Activated CD8-positive, alpha-beta memory T cell treated with anti-CD3 and anti-CD28 coated beads for 24 hours (primary cell): ENCODE measurements at places on chromosomes 16 and 17.

DNA sequence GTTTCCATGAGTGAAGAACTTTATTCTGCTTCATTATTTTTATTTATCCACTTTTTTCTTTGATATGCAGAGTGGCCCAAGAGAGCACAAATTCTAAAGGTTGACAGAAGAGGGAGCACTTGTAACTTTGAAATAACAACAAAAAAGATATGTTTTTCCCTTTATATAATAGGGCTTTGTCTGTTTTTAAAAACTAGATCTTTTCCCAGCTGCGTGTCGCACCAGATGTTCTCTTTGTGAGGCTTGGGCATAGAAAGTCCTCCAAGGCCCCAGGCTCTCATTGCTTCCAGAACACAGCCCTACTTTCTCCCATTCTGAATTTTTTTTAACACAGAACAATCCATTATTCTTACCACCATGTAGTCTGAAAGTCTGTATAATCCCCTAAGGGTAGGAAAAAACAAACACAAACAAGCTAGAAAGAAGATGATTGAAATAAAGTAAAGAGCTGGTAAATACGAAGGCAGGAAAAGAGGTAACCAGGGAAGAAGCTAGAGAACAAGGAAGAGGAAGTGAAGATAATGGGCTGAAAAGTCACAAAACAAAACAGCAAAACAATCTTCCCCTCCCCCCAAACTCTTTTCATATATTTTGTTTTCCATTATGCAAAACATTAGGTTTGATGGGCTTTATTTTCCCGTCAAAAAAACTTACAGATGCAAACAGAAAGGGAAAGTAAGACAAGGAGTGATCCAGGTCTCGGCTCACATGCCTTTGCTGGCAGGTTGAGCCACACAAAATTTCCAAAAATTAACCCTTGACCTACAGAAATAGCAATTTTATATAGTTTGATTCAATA is 160.4 kb downstream of the ABCA8 start:
- no peak for DNase-seq

DNA sequence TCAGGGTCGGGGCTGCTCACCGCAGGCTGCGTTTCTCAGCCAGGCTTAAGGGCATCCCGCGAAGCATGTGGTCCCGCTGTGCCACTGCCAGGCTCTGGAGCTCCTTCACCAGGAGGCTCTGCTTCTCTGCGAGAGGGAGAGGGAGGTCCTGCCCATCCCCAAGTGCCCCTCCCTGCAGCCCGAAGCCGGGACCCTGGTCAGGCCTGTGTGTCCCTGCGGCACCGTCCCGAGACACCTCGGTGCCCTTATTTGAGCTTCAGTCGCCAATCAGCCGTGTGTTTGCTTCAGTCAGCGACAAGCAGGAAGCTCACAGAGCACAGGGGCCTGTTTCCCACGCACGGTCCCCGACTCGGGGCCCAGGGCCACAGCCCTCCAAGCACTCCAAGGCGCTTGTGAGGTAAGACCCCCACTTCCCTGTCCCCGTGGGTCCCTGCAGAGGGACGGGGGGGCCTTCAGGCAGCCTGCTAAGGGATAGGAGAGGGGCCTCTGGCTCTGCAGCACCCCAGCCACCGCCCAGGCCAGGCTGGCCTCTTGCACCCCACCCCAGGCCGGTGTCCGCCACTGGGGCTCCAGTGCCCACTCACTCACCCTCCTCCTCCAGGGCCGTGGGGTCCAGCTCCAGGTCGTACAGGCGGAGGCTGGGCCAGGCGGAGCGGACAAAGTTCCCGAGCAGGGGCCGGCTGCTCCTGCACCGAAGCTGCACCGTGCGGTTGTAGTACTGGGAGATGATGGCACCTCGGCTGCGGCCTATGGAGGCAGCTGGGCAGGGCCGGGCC is 3.2 kb downstream of the TMC6 start:
- peak; percentile 86 for DNase-seq

DNA sequence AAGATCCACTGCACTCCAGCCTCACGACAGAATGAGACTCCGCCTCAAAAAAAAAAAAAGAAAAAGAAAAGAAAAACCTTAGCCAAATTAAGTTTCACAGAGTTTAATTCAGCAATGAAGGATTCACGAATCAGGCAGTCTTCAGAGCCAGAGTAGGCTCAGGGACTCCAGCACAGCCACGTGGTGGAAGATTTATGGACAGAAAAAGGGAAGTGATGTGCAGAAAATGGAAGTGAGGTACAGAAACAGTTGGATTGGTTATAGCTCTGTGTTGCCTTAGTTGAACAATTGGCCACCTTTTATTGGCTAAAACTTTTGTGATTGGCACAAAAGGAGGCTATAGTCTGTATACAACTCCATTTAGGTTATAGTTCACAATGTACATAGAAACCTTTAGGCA is 256.6 kb downstream of the HS3ST3B1 start:
- no peak for DNase-seq

GRCh38 chr16:74521691-74522090 is 85.2 kb downstream of the GLG1 start:
- no peak for DNase-seq

GRCh38 chr17:4436381-4436780 is 2.6 kb downstream of the SPNS3 start:
- no peak for DNase-seq
